Thymus (tissue), 14 donors: ENCODE measurements at places on chromosomes 16 and 17.
A peak's percentile ranks its signal among the peaks of the same experiment; 100 is the strongest.

- DNase-seq = peak; percentile 51
These were observed 902 bp upstream of the DHRS7B start for GRCh38 chr17:21125862-21126261.

DNA sequence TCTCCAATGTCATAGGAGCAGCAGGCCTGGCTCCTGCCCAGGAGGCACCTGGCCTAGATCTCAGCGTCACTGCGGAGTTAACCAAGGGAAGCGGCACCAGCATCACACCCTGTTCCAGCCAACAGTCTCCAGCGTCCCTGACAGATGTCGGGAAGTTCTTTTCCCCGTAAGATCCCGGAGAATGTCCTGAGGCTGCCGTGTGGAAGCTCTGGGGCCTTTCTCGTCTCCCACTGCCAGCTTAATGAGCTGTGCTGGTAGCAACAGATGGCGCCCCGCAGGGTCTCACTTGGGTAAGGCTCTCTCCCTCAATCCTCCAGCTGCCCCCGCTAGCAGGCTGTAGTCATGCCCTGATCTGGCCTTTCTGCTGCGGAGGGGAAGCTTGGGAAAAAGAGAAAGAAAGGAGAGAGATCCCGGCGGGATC, 57.5 kb downstream of the MARCHF10 start:
- no peak for DNase-seq

GRCh38 chr16:81029930-81030604, 5.6 kb upstream of the ATMIN start:
- no peak for DNase-seq

DNA sequence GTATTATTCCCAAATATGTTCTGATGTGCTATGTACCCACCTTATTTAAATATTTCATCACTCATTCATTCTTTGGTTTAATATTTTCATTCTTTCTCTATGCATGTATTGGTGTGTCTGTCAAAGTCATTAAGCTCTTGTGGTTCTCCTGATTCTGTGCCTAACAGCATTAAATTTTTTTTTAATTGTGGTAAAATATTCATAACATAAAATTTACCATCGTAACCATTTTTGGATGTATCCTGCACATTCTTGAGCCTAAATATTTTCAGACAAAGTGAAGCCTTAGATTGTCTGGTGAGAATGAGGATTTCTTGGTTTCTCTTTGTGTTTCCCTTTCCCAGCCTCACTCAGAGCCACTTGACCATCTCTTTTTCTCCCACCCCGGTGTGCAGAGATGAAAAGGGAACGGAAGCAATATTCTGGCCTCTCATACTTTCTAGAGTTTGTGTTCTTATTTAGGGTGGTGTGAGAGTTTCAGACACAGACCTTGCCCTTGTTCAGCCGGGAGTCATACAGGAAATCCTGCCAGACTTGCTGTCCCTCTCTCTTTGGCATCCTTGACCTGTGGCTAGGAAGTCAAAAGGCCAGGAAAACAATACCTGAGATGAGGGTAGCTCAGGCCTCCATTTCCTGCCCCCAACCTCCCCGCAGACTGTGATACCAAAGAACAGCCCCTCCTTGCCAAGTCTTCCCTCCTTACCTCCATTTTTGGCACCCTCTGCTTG, 4.9 kb downstream of the CCL5 start:
- DNase-seq = no peak

- DNase-seq = no peak
These were observed 6.3 kb upstream of the IL17C start for GRCh38 chr16:88631920-88632586.

GRCh38 chr16:29644973-29645693, 17.9 kb upstream of the SPN start:
- DNase-seq = no peak

GRCh38 chr16:1580956-1581355, 30.9 kb downstream of the IFT140 start:
- DNase-seq = no peak

DNA sequence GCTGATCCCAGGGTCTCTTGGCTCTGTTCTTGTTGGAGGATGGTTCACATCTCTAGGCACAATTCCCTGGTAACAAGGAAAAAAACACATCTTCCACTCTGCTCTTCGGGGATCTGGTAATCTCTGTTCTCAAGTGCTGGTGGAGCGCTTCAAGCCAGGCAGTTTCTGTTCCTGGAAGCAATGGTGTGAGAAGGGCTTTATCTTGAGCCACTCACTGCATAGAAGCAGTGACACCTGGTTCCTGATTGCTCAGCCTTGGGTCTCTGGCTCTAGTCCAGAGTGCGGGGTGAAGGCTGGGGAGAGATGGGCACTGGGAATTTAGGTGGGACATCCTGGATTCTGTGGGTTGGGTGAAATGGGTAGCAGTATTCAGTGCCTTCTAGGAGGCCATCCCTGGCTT, 14.1 kb downstream of the AKAP1 start:
- DNase-seq = no peak

GRCh38 chr17:73394512-73395450, 83.0 kb upstream of the CDC42EP4 start:
- DNase-seq = no peak

DNA sequence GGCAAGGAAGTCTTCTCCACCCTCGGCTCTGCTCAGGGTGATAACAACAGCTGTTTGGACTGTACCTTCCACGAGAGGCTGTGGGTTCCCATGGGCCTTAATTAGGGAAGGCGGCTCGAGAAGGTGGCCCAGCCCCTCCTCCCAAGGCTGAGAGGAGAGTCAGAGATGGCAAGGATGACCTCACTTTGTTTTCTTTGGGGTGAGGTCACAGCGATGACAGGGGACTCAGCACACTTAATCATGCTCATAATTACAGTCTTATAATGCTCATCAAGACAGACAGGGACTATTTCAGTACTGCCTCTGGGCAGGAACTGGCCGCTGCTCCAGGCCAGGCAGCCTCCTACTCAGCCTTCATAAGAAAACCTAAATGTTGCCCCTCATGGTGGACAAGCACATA, 19.7 kb downstream of the WFDC1 start:
- no peak for DNase-seq

DNA sequence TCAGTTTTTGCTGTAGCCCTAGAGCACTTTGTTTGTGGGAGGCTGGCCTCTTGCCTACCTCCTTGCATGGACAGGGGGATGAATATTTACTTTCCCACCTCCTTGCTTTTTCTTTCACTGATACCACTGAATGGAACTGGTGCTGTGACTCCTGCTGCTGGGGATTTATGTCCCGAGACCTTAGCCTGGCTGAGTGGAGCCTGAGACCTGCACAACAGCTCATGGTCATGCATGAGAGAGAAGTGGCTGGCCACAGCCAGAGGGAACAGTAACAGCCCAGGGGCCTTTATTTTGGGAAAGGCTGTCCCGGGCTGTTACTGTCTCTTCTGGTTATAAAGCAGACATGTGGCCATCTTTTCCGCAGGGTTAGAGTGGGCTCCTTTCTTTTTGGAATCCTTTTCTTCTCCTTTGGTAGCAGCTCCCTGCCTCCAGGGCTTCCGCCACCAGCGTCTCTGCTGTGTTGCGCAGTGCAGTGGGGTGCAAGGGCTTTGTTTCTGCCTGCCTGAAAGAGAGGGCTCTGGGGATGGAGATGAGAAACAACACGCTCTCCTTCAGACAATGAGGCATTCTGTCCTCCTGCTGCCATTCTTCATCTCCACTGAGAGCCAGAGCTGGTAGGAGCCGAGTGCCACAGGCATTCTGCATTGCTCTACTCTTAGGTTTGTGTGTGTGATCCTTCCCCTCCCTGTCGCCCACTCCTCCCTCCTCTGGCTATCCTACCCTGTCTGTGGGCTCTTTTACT, 14.5 kb downstream of the SNX11 start:
- no peak for DNase-seq

- no peak for DNase-seq
These were observed 13.4 kb downstream of the WFDC1 start for GRCh38 chr16:84308120-84308519.

- DNase-seq = no peak
These were observed 27.7 kb downstream of the TNS4 start for GRCh38 chr17:40473573-40474365.

DNA sequence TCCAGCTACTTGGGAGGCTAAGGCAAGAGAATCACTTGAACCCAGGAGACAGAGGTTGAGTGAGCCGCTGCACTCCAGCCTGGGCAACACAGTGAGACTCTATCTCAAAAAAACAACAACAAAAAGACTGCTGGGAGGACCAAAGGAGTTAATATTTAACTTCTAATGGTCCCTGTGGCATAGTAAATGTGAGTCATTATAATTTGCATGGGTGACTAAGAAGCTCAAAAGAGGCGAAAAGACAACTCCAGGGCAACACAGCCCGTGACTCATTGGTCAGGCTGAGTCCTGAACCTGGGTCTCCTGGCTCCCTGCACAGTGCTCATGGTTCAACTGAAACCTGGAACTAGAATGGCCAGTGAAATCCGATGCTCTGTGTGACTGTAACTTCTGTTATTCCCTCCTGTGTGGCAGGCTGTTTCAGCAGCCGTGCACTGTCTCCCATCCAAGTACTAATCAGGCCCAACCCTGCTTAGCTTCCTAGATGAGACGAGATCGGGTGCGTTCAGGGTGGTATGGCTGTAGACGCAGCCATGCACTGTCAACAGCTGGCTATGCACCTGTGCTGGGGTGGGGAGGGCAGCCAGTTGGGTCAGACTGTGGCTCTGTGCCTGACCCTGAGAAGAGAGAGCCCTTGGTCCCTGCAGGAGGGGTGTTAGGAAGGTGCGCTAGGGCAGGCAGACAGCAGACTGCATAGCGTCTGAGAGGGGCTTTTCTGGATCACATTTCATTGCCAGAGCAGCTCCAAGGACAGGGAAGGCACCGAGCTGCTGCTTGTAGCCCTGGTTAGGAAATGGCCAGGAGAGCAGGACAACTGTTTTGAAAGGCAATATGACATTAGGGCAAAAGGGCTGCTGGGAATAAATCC, 14.5 kb upstream of the GPRC5C start:
- no peak for DNase-seq

DNA sequence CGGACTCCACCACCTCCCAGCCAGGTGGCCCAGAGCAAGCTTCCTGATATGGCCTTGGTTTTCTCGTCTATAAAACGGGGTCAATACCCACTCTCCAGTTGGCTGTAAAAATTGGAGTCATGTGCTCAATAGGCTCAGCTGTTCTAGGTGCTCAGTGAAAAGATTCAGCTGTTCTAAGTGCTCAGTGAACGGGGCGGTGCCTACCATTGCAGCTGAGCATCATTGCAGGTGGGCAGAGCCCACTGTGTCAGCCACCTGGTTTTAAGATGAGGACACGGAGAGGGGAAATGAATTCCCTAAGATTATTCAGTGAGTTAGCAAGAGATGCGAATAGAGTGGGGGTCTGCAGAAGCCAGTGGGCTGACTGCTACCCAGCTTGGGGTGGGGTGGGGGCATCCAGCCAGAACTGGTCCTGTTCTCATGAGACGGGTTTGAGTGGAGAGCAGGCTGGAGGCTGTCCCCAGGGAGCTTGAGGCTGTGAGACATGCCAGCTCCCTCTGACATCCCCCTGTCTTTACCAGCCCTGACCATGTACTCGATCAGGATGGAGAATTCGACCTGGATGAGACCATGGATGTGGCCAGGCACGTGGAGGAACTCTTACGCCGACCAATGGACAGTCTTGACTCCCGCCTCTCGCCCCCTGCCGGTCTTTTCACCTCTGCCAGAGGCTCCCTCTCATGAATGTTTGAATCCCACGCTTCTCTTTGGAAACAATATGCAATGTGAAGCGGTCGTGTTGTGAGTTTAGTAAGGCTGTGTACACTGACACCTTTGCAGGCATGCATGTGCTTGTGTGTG, 21.9 kb downstream of the STAT5A start:
- DNase-seq = peak; percentile 78

GRCh38 chr17:33583518-33584417, 290.7 kb upstream of the ASIC2 start:
- no peak for DNase-seq

GRCh38 chr17:4105232-4105631, 37.6 kb downstream of the ZZEF1 start:
- DNase-seq = no peak

GRCh38 chr17:55601874-55602364, 90.7 kb upstream of the SMIM36 start:
- no peak for DNase-seq

DNA sequence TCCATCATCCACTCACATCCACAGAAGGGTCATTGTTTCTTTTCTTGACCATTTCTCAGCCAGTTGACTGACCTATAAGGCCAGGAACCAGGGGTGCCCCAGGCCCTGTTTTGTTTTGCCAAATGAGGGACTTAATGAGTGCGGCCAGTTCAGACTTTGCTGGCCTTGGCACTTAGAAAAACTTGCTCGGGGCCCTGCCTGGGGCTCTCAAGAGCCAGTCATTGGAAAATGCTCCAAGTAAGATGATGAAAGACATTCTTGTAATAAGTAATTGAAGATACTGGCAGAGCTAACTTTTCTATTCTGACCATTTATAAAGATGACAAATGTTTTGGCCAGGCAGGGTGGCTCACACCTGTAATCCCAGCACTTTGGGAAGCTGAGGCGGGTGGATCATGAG, 29.0 kb upstream of the CLEC18B start:
- no peak for DNase-seq

- DNase-seq = no peak
These were observed 67.0 kb downstream of the KLHDC4 start for GRCh38 chr16:87698676-87699199.

GRCh38 chr16:72859581-72859980, 188.3 kb downstream of the ZFHX3 start:
- DNase-seq = no peak

GRCh38 chr17:65538675-65539529, 22.5 kb downstream of the AXIN2 start:
- DNase-seq = no peak

DNA sequence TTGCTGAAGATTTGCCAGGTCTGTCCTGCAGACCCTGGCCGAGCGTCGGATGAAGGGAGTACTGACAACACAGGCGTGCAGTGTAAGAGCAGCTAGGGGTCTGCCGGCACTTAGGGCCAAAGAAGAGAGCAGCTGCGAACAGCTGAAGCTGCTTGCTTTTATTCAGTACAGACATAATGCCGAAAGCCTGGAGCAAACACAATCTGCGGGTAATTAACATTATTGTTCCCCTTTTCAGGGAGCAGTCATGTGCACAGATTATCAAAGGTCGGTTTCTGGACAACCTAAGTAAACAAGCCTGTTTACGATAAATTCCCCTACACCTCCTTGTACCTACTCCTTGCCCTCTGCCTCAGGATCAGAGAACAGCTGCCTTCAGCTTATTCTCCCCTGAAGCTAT, 12.0 kb upstream of the KRT23 start:
- no peak for DNase-seq

DNA sequence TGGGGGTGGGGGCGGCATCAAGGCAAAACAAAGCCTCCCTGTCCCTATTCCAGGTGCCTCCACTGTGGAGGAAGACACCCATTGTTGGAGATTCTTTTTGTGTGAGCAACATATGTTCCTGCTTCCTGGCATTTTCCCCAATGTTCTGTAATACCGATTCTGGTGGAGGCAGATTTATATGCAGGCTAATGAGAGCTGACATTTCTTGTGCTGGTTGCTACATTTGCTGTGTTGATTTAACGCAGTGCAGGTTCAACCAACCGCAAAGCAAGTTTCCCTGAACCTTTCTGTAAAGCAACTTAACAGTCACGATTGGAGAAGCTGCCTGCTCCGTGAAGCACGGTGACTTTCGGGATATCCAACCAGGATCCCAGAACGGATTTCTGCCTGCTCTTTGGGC, 260.5 kb downstream of the CBLN1 start:
- DNase-seq = no peak

- no peak for DNase-seq
These were observed 21.0 kb downstream of the SNN start for GRCh38 chr16:11689031-11689840.

- no peak for DNase-seq
These were observed 23.0 kb upstream of the TRIM25 start for GRCh38 chr17:56936697-56937322.

GRCh38 chr16:31064882-31065461, 9.1 kb downstream of the ZNF668 start:
- no peak for DNase-seq
